ENCODE measurements at places on chromosomes 3 and 15.

GRCh38 chr15:74489518-74490338 is 28.8 kb upstream of the UBL7 start:
- DNase-seq, result peak; percentile 4

DNA sequence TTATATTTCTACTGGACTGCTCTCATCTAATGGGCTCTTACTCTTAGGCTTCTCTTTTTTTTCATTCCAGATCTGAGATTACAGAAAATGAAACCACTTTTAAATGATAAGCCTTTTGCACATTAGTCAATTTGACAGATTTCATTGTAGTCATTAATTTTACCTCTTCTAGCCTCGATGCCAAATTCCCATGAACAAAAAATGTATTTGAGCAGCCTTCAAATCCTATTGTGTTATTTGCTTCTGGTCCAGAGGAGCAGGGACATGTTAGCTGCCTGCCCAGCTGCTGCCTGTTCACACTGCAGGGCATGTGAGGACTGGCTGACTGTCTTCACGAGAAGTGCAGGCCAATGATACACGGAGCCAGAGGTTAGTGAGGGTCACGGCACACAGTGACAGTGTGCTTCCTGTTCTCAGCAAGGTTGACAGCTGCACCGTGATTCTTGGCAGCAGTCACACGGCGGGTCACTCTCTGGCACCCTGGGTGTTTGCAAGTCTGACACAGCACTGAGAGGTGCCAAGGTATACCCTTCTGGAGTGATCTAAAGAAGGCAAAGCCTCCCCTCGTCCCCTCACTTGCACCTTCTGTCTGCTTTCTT is 40.8 kb downstream of the KAT2B start:
- DNase-seq, result no peak

GRCh38 chr3:155079468-155079745 is 712 bp upstream of the MME start:
- no peak for DNase-seq

DNA sequence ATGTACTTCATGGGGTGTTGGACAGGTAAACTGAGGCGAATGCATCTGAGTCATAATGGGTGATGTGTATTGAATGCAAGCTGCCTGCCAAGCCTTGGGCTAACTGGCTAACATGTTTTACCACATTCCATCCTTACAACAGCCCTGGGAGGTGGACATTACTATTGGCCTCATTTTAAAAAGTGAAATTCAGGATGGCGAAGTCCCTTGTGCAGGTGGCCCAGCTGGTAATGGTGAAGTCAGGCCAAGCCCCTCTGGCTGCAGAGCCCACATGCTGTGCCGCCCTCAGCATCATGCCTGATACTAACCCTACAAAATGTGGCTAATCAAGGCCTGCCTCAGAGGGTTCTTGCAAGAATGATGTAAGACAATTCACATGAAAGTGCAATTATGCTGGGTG is 60.0 kb upstream of the CHD2 start:
- DNase-seq, result no peak

Measured in AG09319 (cell line).